CD4-positive, alpha-beta T cell treated with Interferon alpha-2 for 1 hour (primary cell): ENCODE measurements at places on chromosomes 4 and X.

- DNase-seq: no peak
Measured at GRCh38 chr4:76624241-76624681, 189.2 kb downstream of the SHROOM3 start.

DNA sequence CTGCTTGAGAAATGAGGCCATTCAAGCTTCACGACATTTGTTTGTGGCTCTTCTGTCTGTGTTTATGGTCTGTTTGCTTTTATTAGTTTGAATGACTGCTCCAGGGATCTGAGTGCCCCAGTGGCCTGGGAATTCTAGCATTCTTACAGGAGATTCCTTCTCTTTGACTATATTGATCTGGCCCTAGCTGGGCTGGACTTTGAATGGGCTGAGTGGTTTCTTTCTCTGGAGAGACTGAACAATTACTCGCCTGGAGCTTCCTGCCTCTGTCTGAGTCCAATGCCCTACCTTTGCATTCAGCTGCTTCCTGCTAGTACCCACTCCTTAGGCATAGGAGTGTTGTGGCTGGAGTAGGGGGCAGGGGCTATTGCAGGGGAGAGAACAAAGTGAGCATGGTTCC lies 51.2 kb upstream of the EDA start:
- DNase-seq: no peak

DNA sequence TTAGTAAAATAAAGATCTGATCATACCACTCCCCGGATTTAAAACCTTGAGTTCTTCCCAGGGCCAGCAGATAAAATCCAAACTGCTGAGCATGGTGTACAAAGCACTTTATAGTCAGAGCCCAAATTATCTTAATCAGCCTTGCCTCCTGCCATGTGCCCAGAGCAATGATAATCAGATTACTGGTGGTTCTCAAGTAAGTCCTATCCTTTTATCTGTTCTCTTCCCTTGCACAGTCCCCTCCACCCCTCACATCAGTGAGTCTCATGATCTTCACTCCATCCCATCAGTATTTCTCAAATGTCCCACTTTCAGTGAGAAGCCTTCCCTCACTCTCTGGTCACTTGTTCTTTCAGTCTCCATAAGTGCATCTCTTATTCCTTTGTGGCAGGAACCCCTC lies 22.7 kb downstream of the INTS6L start:
- DNase-seq: no peak

- DNase-seq: no peak
Measured at GRCh38 chr4:119191505-119191904, 21.0 kb upstream of the USP53 start.

DNA sequence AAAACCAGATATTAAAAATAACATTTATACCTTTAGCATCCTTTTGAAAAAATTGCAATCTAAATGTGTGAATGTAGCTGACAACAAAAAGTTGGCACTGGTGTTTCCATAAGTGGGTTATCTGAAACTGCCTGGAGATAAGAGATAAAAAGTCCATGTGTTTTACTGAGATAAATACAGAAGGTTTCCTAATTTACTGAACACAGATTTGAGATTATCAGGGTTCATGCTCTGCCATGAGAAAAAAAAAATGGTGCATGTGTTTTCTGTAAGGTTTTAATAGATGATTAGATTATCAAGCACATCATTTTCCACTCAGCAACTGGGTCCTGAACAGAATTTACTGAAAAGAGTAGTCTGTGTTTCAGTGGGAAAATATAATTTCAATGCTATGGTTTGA lies 326.2 kb upstream of the SLIT2 start:
- DNase-seq: no peak

- no peak for DNase-seq
Measured at GRCh38 chr4:8251110-8251883, 18.3 kb upstream of the HTRA3 start.

DNA sequence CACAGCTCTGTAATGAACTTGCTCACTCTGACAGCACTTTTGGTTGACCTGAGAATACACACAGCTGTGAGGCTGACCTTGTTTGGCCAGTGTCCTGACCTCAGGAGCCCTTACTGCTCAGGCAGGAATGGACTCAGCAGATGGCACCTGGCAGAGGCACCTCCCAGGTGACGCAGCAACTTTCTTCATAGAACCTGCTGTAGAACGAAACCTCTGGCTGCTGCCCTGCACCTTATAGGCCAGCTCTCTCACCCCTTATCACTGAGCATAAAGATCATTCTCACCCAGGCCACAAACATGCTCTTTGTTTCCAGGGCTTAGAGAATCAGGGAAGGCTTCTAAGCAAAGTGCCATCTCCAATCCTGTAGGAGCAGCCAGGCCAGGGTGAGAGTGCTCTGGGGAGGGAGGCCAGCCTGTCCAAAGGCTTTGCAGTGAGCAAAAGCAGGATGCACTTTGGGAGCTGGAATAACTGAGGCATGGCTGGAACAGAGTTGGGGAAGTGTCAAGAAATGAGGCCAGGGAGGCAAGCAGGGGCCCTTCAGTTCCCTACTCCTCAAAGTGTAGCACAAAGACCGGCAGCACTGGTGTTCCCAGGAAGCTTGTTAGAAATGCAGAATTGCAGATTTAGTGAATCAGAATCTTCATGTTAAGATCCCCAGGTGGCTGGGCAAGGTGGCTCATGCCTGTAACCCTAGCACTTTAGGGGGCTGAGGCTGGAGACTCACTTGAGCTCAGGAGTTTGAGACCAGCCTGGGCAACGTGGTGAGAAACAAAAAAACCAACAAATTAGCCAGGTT lies 13.3 kb upstream of the CENPU start:
- no peak for DNase-seq

DNA sequence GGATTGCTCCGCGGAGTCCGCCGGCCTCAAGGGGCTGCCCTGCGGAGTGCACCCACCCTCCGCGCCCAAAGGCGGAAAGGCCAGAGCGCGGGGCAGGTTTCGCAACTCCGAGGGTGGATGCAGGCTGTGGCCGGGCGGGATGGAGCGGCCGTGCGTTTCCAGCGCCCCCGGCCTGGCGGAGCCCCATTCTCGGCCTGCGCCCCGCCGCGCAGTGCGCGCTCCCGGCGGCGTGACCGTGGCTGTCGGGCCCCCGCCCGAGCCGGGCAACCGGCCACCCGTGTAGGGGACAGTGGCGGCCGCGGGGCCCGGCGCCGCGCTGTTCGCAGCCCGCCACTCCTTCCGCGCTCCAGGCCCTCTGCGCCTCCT lies 331 bp downstream of the SETD7 start:
- DNase-seq: no peak

GRCh38 chr4:177907736-177908424 lies 465.6 kb upstream of the AGA start:
- no peak for DNase-seq

DNA sequence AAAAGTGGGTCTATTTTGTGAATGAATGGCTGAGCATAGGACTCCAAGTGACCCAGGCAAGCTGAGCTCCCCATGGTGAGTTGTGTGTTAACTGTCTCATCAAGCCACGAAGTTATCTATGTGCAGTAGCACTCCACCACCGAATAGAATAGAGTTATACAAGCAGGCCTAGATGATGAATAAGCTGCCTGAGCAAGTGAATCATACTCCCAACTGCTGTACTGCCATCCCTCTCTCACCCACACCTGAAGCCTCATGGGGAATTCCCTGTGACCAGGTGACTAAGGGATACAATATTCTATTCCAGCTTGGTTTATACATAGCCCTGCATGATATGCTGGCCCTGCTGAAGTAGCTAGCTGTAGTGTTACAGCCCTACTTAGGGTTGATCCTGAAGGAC lies 38.7 kb downstream of the KDM5C start:
- no peak for DNase-seq

DNA sequence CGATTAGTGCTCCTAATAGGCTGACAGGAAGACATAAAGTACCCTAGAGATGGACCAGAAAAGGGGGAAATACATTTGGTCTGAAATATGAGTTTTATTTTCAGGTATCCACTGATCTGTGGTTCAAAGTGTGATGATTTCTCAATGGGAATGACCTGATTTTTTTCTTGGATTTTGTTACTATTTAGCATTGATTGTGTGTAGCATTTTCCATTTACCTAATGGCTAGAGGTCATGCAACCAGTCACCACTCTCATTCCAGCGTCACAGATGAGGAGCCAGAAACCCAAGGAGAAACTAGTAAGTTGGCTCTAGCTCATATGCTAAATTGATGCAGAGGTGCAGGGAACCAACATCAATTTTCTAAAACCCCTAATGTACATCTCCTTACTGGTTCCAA lies 118.1 kb downstream of the IL1RAPL2 start:
- DNase-seq: no peak

DNA sequence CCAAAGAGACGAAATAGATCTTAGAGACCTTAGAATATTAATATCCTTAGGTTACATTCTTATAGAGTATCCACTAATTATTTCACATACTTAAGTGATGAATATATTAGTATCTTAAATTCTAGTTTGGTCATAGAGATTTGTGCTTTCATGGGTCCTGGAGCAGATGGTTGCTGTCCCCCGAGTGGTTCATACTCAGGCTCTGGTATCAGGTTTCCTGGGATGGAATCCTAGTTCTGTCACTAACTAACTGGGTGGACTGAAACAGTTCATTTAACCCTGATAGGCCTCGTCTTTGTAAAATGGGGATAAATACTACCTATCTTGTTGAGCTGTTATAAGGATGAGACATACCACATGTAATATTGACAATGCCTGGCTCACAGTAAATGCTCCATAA lies 264.6 kb downstream of the TENM3 start:
- no peak for DNase-seq

DNA sequence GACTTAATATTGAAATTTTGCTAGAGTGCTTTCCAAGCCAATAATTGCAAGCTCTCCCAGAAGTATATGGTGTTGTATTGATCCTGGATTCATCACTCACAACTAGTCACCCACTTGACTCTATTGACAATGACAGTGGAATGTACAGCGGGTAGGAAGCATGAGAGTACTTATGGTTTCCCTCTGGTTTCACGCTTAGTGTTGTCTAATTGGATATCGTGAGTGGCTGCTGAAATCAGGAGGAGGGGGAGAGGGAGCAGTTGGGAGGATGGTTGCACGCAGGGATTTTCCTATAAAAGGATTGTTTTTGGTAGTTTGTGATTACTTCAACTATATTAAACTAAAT lies 1819.5 kb upstream of the TENM3 start:
- no peak for DNase-seq

DNA sequence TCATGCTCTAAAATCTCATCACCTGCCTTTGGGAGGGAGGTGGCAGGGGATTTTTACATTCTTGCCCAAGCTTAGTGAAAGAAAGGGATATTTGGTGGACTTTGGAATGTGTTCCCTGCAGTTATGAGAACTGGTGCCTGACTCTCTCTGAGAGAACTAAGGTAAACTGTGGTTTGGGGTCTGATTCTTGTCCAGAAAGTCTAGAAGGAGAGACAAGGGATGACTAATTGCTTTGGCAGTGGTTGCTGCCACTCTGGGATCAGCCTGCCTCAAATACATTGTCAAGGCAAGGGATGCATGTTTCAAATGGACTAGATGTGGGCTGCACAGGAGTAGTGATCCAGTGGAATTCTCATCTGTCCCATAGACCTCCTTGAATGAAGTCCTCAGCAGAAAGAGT lies 115.2 kb downstream of the DDIT4L start:
- no peak for DNase-seq

DNA sequence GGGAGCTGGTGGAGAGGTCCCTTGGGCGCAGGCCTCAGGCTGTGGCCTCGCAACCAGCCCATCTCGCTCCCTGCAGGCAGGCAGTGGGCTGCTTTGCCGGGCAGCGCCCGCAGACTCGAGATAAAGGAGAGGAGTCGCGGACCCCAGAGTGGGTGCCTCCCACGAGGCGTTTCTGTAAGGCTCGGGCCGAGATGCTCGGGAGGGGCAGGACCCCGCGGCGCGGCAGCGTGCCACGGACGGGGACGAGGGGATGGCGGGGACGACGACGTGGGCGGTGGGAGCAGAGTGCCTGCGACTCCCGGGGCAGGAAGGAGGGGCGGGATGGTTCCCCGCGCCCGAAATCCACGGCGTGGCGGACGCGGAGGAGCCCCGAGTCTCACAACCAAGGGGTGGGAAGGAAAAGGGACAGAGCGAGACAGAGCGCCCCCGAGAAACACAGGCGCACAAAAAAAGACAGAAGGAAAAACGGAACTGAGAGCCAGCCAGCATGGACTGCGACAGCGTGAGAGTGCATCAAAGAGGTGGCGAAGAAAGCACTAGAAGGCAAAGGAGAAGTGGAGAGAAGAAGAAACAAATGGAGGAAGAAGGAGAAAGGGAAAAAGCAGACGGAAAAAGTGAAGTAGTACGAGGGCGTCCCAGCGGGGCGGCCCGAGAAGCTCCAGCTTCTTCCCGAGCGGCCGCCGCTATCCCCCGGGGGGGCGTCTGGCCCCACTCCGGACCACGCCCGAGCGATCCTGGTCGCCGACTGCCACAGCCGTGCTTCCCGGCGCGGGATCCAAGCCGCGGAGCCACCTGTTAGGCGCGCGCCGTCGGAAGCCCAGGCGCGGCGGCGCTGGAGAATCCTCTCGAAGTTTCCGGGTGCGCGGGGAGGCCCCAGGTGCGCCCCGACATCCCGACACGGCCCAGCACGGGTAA lies 1.5 kb downstream of the BEND4 start:
- DNase-seq: no peak

GRCh38 chrX:38817004-38817703 lies 15.9 kb downstream of the MID1IP1 start:
- no peak for DNase-seq

- no peak for DNase-seq
Measured at GRCh38 chrX:153438532-153438931, 7.3 kb downstream of the TREX2 start.

- no peak for DNase-seq
Measured at GRCh38 chr4:151644622-151645021, 116.2 kb downstream of the GATB start.

- no peak for DNase-seq
Measured at GRCh38 chrX:120741452-120741851, 111.6 kb upstream of the C1GALT1C1 start.

DNA sequence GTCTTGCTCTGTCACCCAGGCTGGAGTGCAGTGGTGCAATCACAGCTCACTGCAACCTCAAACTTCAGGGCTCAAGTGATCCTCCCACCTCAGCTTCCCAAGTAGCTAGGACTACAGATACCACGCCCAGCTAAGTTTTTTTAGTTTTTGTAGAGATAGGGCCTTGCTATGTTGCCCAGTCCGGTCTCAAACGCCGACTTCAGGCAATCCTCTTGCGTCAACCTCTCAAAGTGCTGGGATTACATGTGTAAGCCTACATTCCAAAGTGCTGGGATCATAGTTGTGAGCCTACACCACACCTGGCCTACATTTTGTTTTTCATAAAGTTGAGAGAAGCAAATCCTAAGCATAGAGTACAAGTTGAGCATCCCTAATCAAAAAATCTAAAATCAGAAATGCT lies 42.2 kb downstream of the SMARCA5 start:
- no peak for DNase-seq

DNA sequence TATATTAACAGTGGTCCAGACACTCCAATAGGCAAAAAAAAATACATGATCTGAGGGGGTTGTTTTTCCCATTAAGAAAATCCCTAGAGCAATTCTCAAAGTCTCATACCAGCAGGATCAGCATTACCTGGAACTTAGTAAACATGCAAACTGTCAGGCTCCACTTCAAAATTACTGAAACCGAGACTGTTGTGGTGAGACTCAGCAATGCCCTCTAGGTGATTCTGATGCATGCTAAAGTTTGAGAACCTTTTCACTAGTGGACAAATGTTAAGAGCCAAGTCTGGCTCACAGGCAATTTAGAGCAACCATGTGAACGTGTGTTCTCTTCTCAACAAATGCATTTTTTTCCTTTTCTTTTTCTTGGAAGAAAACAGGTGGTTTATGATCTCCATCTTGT lies 30.2 kb downstream of the NEK1 start:
- no peak for DNase-seq
